GM23338 (cell line): ENCODE measurements at places on chromosomes 5 and 9. TPM values are rescaled to one million over a fixed set of nuclear protein-coding genes. Genes with fewer than 3 reads are reported as not detected.

The CDC20B gene
- not detected in 2 replicates for total RNA-seq

The TXNDC8 gene
- not detected in 2 replicates for total RNA-seq

The GABRB2 gene
- total RNA-seq, result 0.04 and 0.94 TPM in 2 replicates

The MRPL36 gene
- 47.5 and 79.9 TPM in 2 replicates for total RNA-seq

The HSD17B3 gene
- not detected in 2 replicates for total RNA-seq

The LHFPL2 gene
- total RNA-seq, result 49.4 and 50.8 TPM in 2 replicates

The TOR4A gene
- 14.4 and 19.0 TPM in 2 replicates for total RNA-seq

The CCL21 gene
- total RNA-seq, result not detected in 2 replicates

The SYNPO gene
- total RNA-seq, result 1.3 and 3.0 TPM in 2 replicates

The RNF20 gene
- 31.0 and 36.2 TPM in 2 replicates for total RNA-seq

The FAM221B gene
- not detected in 2 replicates for total RNA-seq

The IL33 gene
- not detected in 2 replicates for total RNA-seq

The RASEF gene
- total RNA-seq, result 7.9 and 10.4 TPM in 2 replicates

The ADAMTS16 gene
- 14.3 and 15.4 TPM in 2 replicates for total RNA-seq

The TYRP1 gene
- total RNA-seq, result not detected in 2 replicates

The DOCK8 gene
- 0.50 and 0.94 TPM in 2 replicates for total RNA-seq

The SPARC gene
- 203 and 218 TPM in 2 replicates for total RNA-seq

The CDKN2A gene
- total RNA-seq, result 0.87 and 4.0 TPM in 2 replicates

The PCDHA3 gene
- total RNA-seq, result 4.0 TPM in 2 replicates

The SLC4A9 gene
- 0.08 TPM in 1 of 2 replicates, not detected in the other for total RNA-seq

The SHISAL2B gene
- total RNA-seq, result 3.9 and 12.3 TPM in 2 replicates

The SYK gene
- 5.4 and 5.8 TPM in 2 replicates for total RNA-seq

The PCDHA10 gene
- total RNA-seq, result 11.6 and 12.2 TPM in 2 replicates

The RIOK2 gene
- total RNA-seq, result 22.9 and 24.0 TPM in 2 replicates

The C9orf153 gene
- 0.12 TPM in 1 of 2 replicates, not detected in the other for total RNA-seq

The SAPCD2 gene
- total RNA-seq, result 55.1 and 60.3 TPM in 2 replicates

The ITK gene
- total RNA-seq, result not detected in 2 replicates

The TMED7 gene
- 104 and 158 TPM in 2 replicates for total RNA-seq

The LRRC19 gene
- not detected in 2 replicates for total RNA-seq

The GPX3 gene
- 48.4 and 48.9 TPM in 2 replicates for total RNA-seq

The CARTPT gene
- not detected in 2 replicates for total RNA-seq

The LMX1B gene
- 0.21 TPM in 1 of 2 replicates, not detected in the other for total RNA-seq

The IGFBPL1 gene
- 75.6 and 78.5 TPM in 2 replicates for total RNA-seq

The PRDM9 gene
- not detected in 2 replicates for total RNA-seq

The UBAP2 gene
- total RNA-seq, result 51.7 and 56.4 TPM in 2 replicates

The TSLP gene
- 0.35 and 0.66 TPM in 2 replicates for total RNA-seq

The INIP gene
- 16.7 and 26.7 TPM in 2 replicates for total RNA-seq

The ANKRD31 gene
- total RNA-seq, result 0.16 and 0.59 TPM in 2 replicates

The TMEM167A gene
- total RNA-seq, result 158 and 179 TPM in 2 replicates
